CD4-positive, alpha-beta T cell treated with Interleukin-10 for 1 hour (primary cell): ENCODE measurements at places on chromosomes 4 and X.

DNA sequence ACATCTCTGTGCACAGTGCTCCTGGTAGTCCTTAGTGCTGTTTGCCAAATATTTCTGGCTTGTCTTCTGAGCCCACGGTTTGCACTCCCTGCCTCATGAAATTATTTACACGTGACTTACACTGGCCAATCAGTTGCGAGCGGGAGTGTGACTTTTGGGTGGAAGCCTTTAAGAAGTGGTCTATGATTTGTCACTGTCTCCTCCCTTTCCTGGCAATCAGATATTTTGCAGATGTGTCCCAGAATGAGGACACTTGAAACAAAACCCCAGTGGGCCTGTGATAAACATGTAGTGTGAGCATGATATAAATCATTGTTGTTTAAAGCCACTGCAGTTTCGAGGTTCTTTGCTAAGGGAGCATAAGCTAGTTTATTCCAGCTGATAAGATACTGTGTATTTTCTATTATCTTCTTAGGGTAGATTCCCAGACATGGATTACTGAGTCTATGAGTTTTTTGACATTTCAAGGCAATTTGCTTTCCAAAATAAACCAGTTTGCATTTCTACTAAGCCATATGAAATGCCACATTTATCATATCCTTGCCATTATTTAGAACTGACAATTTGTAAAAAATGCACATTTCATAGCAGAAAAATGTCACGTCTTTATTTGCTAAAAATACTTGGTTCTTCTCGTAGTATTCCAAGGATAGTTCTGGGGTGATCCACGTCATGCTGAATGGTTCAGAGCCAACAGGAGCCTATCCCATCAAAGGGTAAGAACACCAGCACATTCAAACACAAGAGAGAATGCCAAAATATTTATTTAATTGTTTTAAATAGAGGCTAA, 12.0 kb downstream of the BST1 start:
- no peak for DNase-seq

- DNase-seq: no peak
Observed at GRCh38 chr4:125321709-125322365, 7.1 kb downstream of the FAT4 start.

DNA sequence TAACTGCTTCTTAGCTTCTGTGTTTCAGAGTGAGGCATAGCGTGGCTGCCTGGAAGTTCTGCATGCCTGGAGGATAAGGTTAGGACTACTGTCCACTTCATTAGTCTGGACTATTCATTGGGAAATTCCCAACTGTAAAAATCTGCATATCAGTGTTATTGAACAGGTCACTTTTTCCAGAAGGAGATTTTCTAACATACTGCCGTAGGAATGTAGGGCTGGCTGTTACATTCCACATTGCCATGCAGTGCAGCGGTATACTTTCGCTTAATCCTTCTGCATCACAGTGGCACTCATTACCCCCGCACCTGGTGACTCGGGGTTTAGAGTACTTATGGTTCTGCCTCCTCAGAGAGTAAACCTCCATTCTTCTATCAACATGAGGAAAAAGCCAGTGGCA, 104.6 kb downstream of the NPFFR2 start:
- no peak for DNase-seq

DNA sequence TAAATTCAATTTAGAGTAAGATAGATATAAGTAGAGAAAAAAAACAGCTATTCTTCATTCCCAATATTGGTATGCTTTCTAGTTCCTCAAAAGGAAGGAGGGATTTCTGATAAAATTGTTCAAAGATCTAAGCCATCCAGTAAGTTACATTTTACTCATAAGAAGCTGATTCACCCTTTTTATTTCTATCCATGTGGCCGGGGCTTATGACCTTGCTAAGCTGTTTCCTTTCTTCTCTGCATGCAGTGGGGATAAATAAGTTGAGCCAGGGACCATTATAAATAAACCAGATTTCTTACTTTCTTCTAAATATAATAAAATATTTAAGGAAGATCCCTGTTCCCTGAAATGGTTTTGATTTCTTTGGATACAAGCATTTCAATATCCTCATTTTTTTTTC, 502.3 kb downstream of the PDHA2 start:
- DNase-seq: no peak

DNA sequence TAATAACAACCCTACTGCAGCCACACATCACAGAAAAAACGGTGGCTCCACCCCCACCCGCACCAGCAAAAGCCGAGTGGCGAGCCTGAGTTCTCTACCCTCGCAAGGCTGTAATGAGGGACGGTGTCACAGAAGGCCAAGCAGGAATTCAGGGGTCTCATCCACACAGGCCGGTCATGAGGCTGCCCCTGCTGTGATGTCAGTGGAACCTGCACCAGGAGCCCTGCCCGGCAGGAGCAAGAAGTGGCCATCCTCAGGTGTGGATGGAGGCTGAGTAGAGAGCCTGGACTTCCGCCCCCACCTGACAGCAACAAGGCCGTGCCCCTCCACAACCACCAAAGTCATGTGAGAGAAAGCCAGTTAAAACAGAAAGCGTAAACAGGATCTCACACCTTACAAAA, 20.6 kb downstream of the LYAR start:
- peak; percentile 72 for DNase-seq

DNA sequence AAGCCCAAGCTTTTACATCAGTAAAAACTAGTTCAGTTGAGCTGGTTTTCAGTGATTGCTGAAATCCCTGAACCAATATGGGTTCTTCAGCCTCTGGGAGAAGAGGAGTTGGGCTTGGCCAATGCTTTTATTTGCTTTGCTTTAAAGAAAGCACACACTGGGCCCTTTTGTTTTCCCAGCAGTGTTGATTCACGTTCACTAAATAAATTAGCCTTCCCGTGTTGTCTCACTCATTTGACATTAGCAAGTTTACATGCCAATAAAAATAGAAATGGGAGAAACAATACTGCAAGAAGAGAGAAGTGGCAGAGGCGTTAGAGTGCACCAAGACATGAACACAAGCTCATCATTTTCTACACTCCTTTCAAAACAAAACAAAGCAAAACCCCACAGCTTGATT, 136.2 kb downstream of the SHROOM3 start:
- DNase-seq: no peak

GRCh38 chr4:75557696-75558095, 1.8 kb downstream of the ODAPH start:
- no peak for DNase-seq

GRCh38 chr4:139799615-139800014, 134.0 kb downstream of the MGST2 start:
- no peak for DNase-seq

DNA sequence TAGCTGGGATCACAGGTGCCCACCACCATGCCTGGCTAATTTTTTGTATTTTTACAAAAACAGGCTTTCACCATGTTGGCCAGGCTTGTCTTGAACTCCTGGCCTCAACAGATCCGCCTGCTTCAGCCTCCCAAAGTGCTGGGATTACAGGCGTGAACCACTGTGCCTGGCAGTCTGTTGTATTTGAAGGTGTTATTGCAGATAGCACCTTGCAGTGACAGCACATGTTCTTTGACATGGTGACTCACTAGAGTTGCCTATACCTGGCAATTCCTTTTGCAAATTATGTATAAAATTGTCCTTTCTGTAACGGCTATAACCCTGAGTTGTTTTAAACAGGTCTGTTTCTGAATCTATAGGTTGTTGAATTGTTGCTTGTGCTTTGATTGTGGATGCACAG, 7.9 kb downstream of the OGT start:
- no peak for DNase-seq

GRCh38 chr4:172813359-172813923, 355.2 kb upstream of the GALNT7 start:
- no peak for DNase-seq

DNA sequence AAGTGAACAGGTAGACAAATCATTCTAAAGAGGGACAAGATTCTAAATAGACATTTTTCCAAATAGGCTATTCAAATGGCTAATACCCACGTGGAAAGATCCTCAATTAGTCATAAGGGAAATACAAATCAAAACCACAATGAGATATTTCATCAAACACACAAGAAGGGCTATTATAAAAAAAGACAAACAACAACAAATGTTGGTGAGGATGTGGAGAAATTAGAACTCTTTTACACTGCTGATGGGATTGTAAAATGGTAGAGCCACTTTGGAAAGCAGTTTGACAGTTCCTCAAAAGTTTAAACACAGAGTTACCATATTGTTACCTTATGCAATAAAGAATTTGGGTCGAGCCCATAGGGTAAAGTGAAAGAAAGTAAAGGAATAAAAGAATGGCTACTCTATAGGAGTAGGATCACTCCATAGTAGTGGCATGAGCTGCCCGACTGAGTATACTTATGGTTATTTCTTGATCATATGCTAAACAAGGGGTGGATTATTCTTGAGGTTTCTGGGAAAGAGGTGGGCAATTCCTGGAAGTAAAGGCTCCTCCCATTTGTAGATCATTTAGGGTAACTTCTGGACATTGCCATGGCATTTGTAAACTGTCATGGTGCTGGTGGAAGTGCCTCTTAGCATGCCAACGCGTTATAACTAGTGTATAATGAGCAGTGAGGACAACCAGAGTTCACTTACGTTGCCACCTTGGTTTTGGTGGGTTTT, 58.9 kb upstream of the FAM9C start:
- no peak for DNase-seq

GRCh38 chrX:39953879-39954278, 143.9 kb downstream of the BCOR start:
- DNase-seq: no peak

DNA sequence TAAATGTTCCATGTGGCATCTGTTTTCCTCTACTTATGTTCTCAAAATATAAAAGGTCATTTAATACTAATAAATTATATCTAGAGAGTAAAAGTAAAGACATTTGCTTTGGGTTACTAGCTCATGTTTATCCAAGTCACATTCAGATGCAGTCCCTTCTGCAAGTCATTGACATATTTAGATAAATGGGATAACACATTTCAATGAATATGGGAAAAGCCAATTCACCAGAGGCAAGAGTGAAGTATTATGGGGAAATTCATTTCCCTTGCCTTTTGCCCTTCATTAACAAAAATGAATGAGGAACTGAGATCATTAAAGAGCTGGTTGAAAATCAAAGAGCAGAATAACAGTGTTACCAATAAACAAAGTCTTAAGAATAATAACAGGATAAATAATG, 306.2 kb upstream of the FSTL5 start:
- no peak for DNase-seq

DNA sequence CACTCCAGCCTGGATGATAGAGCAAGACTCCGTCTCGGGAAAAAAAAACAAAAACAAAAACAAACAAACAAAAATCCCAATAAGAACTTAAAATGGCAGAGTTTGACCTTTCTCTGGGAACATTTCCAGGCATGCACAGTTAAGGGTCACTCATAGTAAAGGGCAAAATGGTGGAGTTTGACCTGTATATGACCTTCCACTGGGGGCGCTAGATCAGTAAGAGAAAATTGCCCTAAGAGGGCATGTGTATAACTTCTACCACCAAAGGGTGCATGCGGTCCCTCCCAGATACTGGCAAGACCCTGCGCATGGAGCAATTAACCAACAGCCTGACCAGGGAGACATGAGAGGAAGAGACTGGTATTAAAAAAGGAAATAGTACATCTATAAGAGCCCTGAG, 177.2 kb downstream of the MOSPD2 start:
- DNase-seq: no peak

DNA sequence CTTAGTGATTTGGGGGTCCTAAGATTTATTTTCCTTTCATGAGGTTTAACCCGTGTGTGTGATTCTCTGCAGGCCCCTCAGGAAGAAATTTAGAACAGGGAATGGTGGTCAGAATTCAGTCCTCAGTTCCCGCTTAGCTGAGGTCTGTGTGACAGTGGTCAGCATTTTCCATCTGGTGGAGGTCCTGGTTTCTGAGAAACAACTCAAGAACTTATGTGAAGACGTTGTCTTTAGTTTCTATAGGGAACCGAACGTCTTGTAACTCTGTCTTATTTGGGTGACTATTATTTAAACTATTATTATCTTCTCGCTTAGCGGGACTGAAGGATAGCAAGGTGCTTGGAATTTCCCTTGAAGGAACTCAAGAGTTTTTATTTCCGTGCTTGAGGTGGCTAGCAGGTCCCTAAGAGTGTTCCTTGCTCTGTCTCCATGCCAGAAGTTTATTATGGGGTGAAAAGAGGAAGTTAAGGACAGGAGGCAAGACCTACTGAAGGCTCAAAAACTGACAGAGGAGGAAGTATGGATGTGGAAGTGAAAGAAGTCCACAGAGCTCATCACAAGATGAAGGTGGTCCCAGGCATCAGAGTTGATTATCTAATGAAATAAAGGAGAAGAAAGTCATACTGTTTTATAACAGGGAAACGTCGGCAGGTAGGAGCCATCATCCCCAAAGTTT, 9.4 kb downstream of the MGST2 start:
- DNase-seq: no peak

- no peak for DNase-seq
Observed at GRCh38 chr4:3269105-3269927, 20.4 kb downstream of the MSANTD1 start.

- DNase-seq: no peak
Observed at GRCh38 chr4:11720292-11720691, 291.6 kb upstream of the HS3ST1 start.

- no peak for DNase-seq
Observed at GRCh38 chr4:85420831-85421230, 54.1 kb upstream of the ARHGAP24 start.

- no peak for DNase-seq
Observed at GRCh38 chr4:140242357-140243277, 88.6 kb upstream of the MAML3 start.

DNA sequence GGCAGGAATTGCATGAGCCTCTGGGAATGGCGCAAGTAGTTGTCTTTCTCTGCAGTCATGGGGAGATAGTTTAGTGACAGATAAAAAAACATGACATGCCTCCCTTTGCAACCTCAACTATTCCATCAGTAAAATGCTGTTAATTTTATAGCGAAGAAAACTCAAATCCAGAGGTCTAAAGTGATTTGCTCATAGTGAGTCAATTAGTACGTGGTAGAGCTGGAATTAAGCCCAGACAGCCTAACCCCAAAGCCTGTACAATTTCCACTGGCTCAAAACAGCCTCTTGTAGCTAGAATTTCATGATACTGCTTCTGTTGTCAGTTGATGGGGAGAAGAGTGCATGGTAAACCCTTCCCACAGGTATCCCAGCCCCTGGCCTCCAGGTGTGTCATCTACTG, 81.3 kb upstream of the TRPC5 start:
- DNase-seq: no peak

GRCh38 chr4:87073199-87074120, 138.6 kb downstream of the AFF1 start:
- peak; percentile 51 for DNase-seq

- DNase-seq: no peak
Observed at GRCh38 chr4:3218824-3219760, 29.9 kb upstream of the MSANTD1 start.

DNA sequence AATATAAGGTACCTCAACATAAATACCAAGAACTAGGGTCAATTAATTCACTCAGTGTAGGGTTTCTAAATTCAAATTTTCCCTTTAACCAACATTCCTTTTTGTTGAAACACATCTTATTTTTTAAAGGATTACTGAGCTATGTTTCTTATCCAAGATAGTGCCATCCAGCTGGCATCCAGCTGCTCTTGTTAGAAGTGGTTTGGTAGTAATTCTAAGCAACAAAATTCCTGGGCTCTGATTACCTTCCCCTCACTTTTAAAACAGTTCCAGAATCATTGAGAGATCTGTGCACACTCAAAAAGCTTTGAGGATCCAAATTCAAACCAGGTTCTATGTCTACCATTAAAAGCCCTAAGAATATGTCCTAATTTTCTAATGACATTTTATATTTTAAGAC, 583.7 kb downstream of the TRIML1 start:
- DNase-seq: no peak

- no peak for DNase-seq
Observed at GRCh38 chr4:90030953-90031352, 96.2 kb upstream of the CCSER1 start.
